Neuronal stem cell (in vitro differentiated cells): ENCODE measurements at places on chromosomes 16 and 17.

DNA sequence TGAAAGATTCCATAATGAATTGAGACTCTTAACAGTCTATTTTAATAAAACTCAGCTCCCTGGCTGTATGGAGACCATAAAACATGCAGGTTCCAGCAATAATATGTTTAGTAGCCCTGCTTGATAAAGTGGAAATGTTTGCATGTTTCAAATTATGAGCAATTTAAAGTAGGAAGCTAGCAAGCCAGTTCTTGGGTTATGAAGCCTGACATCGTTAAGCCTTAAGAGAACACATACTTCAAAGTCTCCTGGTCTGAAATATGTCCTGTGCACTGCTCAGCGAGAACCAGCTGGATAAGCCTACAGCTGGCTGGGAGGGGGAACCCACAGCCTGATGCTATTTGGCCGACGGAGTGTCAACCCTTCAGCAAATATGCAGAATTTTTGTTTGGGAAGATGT, 140.3 kb downstream of the SALL1 start:
- no peak for DNase-seq

DNA sequence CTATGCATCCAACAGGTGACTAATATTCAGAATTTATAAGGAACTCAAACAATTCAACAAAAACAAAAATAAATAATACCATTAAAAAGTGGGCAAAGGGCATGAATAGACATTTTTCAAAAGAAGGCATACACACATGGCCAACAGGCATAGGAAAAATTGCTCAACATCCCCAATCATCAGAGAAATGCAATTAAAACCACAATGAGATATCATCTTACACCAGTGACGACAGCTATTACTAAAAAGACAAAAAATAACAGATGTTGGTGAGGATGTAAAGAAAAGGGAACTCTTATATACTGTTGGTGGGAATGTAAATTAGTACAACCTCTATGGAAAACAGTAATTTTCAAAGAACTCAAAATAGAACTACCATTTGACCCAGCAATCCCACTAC, 250.4 kb upstream of the N4BP1 start:
- no peak for DNase-seq

DNA sequence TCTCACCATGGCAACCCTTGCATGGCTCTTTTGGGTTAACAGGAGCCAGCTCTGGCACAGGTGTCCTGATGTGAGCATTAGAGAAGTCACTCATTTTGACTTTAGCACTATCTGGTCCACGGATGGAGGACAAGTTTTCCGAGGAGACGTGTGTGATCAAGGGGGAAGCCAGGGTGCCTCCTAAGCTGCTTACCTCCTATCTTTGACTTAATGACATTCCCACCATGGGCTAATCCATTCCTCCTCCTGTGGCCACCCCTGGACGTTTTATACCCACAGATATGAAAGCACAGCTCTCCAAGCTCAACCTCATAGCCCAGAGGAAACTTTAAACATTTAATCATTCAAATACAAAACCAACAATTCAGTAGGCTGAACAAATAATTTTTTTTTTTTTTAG, 18.8 kb downstream of the MPP2 start:
- DNase-seq: no peak

DNA sequence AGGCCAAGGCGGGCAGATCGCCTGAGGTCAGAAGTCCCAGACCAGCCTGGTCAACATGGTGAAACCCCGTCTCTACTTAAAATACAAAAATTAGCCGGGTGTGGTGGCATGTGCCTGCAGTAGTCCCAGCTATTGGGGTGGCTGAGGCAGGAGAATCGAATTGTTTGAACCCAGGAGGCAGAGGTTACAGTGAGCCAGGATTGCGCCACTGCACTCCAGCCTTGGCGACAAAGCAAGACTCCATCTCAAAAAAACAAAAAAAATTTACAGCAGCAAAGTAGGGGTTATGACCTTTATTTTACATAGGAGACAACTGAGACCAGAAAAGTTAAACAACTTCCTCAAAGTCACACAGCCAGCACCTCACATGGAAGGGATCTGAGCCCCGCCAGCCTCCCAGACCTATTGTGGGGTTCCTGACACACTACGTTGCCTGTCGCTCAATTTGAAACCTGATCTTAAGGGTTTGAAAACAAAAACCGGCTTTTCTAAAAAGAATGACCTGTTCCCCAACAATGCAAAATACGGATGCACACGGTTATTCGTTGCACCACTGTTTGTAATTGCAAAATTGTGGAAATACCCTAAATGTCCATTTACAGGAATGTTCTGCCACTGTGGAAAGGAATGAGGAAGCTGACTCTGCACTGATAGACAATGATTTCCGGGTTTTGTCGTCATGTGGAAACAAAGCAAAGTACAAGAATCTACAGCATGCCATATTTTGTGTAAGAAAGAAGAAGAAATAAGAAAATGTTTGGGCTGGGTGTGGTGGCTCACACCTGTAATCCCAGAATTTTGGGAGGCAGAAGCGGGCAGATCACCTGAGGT, 77.2 kb downstream of the CNGB1 start:
- no peak for DNase-seq

- no peak for DNase-seq
Observed at GRCh38 chr17:83100220-83100852, 20.9 kb downstream of the METRNL start.

GRCh38 chr17:61157246-61157886, 242.3 kb upstream of the TBX2 start:
- no peak for DNase-seq

GRCh38 chr17:17557796-17558195, 33.7 kb downstream of the PEMT start:
- DNase-seq: no peak

DNA sequence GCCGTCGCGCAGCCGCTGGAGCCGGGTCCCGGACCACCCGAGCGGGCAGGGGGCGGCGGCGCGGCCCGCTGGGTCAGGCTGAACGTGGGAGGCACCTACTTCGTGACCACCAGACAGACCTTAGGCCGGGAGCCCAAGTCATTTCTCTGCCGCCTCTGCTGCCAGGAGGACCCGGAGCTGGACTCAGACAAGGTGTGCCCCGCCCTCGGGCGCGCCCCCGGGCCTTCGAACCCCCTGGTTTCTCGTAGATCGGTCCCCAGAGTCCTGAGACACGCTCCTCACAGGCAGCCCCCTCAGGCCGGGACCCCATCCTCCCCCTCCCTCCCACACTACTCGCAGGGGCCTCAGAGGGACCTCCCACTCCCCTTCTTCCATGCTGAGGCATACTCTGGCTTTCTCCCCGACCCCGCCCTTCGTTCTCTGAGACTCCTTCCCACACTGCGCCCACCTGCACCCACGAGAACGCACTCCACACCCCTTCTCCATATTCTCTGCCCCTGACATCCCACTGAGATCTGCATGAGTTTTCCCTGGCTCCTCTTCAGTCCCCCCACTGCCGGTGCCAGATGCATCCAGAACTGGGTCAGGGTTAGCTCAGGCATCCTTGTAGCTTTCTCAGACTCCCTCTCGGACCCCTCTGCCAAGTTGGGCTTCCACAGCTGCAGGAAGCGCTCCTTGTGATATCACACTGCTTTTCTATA, 523 bp downstream of the KCTD2 start:
- DNase-seq: peak; percentile 38

DNA sequence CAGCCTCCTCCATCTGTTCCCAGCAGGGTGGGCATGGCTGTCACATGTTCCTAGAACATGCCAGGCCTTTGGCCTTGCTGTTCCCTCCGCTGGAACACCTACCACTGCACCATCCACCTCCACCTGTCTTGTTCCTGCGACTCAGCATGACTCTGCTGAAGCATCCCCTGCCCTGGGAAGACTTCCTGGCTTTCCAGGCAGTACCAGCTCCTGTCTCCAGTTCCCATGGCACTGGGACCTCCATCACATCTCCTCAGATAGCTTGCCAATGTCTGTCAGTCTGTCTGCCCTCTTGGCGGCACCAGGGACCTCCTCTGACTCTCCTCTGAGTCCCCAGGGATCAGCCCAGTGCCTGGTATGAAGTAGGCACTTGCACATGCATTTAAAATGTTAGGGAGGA, 15.7 kb downstream of the PDP2 start:
- no peak for DNase-seq

- no peak for DNase-seq
Observed at GRCh38 chr16:58318391-58318790, 23.6 kb upstream of the PRSS54 start.

- no peak for DNase-seq
Observed at GRCh38 chr16:78570399-78571141, 471.1 kb downstream of the WWOX start.

GRCh38 chr16:55036371-55036821, 105.7 kb downstream of the IRX5 start:
- no peak for DNase-seq

- no peak for DNase-seq
Observed at GRCh38 chr17:14205992-14206461, 30.6 kb downstream of the CDRT15 start.

GRCh38 chr17:16908273-16908672, 63.6 kb downstream of the TNFRSF13B start:
- no peak for DNase-seq

- DNase-seq: no peak
Observed at GRCh38 chr17:49028271-49028670, 31.1 kb downstream of the IGF2BP1 start.

GRCh38 chr16:88956546-88957432, 20.2 kb downstream of the CBFA2T3 start:
- no peak for DNase-seq

DNA sequence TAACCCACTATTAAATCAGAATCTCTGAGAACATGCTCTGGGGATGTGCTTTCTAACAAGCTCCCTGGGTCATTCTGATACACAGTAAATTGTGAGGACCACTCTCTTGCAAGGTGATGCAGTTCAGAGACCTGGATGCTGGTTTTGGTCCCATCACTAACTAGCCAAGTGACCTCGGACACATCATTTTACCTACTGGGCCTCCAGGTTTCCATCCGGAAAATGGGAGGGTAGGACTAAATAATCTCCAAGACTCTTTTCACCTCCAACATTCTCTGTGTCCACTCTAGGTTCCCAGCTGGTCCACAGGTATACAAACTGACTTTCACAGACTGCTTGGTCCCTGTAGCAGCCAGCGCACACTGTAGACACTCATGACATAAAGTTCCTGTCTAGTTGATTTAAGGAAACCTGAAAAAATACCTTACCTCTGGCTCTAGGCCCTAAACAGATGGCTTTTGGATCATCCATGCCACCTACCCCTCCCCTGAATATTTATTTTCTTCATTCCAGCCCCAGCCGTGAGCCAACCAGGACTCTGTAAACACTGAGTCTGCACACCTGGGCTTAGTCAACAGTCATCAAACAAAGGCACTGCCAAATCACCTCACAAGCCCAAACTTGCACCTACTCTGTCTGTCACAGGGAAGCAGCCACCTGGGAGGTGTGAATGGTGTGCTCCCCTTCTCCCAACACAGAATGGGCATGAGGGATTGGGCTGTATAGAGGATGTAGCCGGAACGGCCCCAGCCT, 51.3 kb upstream of the MRPS23 start:
- DNase-seq: no peak

GRCh38 chr17:3547628-3548027, 10.0 kb downstream of the TRPV3 start:
- no peak for DNase-seq

- no peak for DNase-seq
Observed at GRCh38 chr16:19833581-19833980, 51.1 kb downstream of the GPRC5B start.

DNA sequence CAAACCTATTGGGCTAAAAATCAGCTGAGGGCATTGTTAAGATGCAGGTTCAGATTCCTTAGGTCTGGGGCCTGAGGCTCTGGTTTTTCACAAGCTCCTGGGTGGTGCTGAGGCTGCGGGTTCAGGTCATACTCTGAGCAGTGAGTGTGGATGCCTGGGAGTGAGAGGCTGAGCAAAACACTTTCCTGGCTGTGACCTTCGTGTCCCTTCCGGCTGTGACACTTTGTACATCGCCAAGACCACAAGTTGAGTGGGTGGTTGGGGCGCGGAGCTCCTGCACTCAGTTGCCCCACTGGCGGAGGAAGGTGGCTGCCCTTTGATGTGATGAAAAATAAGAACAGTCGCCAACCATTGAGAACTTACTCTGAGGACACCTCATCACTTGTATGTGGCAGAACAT, 24.8 kb downstream of the CCR7 start:
- no peak for DNase-seq

DNA sequence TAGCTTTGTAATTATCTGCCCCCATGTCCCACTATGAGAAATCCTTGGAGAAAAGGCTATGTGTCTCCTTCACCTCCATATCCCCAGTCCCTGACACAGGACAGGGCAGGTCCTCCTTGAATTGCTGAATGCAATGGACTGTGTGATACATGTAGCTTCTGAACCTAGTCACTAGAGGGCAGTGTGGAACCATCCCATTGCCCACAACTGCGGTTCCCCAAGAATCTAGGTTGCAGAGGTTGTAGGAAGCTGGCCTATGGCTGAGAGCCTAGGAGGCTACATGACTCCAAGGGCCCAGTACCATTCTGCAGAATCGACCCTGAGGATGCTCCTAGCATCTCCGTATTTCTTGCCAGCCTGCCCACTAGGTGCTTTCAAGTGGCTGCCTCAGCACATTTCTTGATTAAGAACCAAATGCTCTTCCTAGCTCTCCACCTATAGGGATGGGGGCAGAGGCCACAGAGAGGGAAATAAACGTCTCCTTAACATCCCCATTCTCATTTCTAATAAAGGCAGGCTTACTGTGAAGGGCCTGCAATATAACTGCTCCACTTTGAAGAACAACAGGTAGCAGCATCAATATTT, 394.0 kb downstream of the CA10 start:
- peak; percentile 78 for DNase-seq

DNA sequence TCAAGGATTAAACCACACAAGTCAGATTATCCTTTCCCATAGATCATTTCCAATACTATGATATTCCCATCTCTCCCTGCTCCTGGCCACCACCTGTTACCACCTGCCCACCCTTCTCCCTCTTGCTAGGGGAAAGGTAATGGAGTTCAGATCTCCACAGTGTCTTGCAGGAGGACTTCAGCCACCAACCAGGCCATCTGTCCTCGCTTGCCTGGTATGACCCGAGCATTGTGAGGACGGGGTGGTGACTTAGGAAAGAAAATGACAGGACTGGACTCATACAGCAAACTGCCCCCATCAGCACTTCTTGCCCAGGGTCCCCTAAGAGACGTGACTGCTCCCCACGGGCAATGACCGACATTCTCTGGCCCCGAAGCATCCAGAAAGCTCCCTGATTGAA, 10.8 kb downstream of the FKBP10 start:
- DNase-seq: no peak

GRCh38 chr16:30354423-30355143, 525 bp downstream of the CD2BP2 start:
- no peak for DNase-seq

GRCh38 chr17:78241277-78242023, 10.0 kb downstream of the TMEM235 start:
- no peak for DNase-seq
